ENCODE measurements at places on chromosomes 3 and 15. TPM values are rescaled to one million over a fixed set of nuclear protein-coding genes. Genes with fewer than 3 reads are reported as not detected.

THRB gene
- 20.1 TPM for total RNA-seq

AGBL1 gene
- total RNA-seq, result 3.8 TPM

ZBBX gene
- not detected for total RNA-seq

MAP6D1 gene
- 2.5 TPM for total RNA-seq

- no peaks in the 10 kb centered on the region for H3K36me3 ChIP-seq
- no peak overlapping the region for H3K4me3 ChIP-seq
- no peaks in the 10 kb centered on the region for H3K4me1 ChIP-seq
These were observed 162.4 kb downstream of the NSUN3 start for GRCh38 chr3:94225148-94225865.

DNA sequence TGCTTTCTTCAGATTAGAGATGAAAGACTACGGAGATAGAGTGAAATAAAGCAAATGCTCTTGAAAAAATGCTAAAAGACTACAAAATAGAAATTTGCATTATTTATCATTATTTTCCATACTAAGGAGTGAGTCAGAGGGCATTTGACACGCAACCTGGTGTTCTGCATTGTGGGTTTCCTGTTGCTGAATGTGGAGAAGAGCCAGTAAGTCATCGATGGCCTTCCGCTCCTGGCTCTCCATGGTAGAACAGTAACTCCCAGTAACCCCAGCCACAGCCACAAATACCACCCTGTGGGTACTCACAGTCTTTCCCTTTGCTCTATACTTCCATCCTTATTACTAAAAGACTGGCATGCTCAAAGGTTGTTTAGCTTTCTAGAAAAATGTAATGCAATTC, 61.5 kb downstream of the CGGBP1 start:
- H3K36me3 ChIP-seq, result no peaks in the 10 kb centered on the region
- no peak overlapping the region for H3K27ac ChIP-seq

GRCh38 chr3:134308350-134308891, 57.8 kb upstream of the RYK start:
- H3K4me1 ChIP-seq, result peaks cover 6% of the 10 kb centered on the region
- H3K36me3 ChIP-seq, result no peaks in the 10 kb centered on the region
- no peaks in the 10 kb centered on the region for H3K27me3 ChIP-seq
- peak overlapping the region; percentile 82 for H3K27ac ChIP-seq
- DNase-seq, result peak; percentile 62

- H3K36me3 ChIP-seq, result no peaks in the 10 kb centered on the region
- H3K27me3 ChIP-seq, result no peaks in the 10 kb centered on the region
These were observed 8.7 kb upstream of the MBNL1 start for GRCh38 chr3:152260026-152260425.

DNA sequence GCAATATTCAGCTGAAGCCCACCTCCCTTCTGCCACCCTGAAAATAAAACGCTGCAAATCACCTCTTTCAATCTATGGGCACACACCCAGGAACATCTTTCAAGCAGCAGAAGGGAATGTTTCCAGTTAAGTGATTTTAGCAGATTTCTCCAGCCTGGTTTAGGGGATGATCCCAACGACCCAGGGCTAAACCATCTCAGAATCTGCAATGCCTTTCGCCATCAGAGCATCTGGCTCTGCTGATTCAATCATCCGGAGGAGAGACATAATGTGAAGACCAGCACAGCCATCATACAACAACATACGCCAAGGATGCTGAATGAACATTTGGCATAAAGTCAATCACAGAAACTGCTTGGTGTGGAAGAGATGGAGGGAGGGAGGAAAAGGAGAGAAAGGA, 15.5 kb upstream of the LRRN1 start:
- DNase-seq, result no peak
- H3K27me3 ChIP-seq, result no peaks in the 10 kb centered on the region
- no peaks in the 10 kb centered on the region for H3K36me3 ChIP-seq
- H3K4me3 ChIP-seq, result no peak overlapping the region
- no peak overlapping the region for H3K27ac ChIP-seq

DNA sequence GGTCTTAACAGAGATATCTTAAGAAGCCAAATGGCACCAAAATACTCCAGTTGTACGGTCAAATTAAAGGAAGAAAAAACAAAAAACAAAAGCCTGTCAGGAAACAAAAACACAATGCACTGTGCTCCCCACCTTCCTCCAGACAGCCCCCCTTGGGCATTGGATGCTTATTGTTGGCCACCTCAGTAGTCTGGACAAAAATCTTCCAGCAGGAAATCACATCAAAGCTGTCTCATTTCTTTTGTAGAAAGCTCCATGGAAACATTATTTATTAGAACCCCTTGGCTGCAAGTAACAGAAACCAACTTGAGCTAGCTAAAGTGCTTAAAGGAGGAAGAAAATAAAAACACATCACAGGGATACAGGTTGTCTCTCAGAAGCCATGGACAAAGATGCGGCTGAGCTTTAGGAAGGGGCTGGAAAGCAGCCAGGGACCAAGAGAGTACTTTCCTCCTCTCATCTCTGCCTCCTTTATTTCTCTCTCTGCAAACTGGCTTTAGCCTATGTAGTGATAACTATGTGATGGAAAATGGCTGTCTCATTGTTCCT, 651.5 kb upstream of the ADAMTS9 start:
- H3K27me3 ChIP-seq, result no peaks in the 10 kb centered on the region
- H3K36me3 ChIP-seq, result no peaks in the 10 kb centered on the region
- H3K27ac ChIP-seq, result no peak overlapping the region
- no peak overlapping the region for H3K4me3 ChIP-seq

- H3K36me3 ChIP-seq, result no peaks in the 10 kb centered on the region
- DNase-seq, result no peak
- H3K4me1 ChIP-seq, result peaks cover 49% of the 10 kb centered on the region
These were observed 68.7 kb upstream of the MAP4 start for GRCh38 chr3:48084929-48085328.

Measured in gastrocnemius medialis (tissue), 4 donors.